ENCODE measurements at places on chromosomes 2 and 18.

GRCh38 chr2:54895730-54896129 is 154.5 kb downstream of the RTN4 start:
- no peak for DNase-seq

DNA sequence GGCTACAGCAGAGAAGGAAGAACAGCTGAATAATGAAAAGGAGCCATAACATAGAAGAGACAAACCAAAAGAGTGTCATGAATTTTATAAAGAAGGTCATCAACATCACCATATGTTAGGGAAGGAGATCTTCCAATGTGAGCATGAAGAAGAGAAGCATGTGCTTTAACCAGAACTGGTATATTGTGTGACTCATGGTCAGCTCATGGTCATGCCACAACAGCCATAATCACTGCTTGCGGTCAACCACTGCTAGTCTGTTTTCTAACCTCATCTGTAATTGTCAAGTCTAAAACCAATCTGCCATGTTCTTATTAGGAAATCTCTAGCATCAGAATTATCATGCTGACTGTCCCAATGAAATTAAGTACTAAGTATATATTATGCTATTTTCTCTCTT is 204.1 kb upstream of the VRK2 start:
- no peak for DNase-seq

DNA sequence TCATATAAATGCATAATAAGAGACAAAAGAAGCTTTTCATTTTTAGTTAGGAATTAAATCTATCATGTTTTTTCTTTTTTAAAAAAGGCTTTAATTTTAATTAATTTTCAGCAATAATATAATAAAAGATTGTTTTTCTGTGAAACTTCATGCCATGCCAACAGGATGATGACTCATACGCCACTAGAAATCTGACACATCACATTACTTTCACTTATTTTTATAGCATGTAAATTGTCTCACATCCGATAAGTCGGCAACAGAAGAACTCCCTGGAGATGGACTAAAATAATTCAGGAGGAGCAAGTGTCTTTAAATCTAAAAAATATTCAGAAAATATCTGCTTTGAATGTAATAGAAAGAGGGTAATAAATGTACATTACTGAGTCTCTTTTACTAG is 1024.2 kb upstream of the ACVR2A start:
- DNase-seq, result no peak

DNA sequence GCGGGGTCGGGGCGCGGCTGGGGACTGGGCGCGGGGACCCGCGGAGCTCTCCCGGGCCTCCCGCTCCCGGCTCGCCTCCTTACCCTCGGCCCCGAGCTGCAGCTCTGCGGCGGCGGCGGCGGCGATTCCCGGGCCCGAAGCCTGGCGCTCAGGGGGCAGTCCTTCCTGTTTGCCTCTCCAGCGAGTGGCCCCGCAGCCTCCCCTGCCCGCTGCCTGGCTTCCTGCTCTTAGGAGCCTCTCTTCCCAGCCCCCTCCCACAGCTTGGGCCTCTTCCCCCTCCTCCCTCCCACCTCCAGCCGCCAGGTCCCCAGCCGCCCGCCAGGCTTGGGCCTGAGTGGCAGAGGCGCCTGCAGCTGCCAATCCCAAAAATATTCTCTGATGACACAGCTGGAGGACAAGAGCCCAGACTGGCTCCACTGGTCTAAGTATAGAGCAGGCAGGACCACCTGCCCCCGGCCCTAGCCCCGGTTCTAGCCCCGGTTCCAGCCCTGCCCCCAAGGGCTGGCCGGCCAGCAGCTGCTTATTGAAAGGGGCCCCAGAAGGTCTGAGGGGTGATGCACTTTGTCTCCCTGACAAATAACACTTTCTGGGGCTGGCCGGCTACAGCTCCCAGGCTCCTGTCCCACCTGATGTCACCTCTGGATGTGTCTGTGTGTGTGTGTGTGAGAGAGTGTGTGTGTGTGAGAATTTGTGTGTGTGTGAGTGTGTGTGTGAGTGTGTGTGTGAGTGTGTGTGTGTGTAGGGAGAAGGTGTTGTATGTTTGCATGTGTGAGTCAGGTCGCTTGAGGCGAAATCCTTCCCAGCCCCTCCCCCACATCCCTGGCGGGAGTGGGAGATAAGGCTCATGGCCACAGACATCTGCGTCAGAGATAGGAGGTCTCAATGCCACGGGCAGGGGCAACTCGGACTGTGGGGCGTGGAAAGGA is at the start of gene OBSL1:
OBSL1 (minus strand) TSS at position 229 of the 926 bp plus-strand sequence. CDS start 307 bp downstream, outside the sequence.
- DNase-seq, result peak; percentile 92

DNA sequence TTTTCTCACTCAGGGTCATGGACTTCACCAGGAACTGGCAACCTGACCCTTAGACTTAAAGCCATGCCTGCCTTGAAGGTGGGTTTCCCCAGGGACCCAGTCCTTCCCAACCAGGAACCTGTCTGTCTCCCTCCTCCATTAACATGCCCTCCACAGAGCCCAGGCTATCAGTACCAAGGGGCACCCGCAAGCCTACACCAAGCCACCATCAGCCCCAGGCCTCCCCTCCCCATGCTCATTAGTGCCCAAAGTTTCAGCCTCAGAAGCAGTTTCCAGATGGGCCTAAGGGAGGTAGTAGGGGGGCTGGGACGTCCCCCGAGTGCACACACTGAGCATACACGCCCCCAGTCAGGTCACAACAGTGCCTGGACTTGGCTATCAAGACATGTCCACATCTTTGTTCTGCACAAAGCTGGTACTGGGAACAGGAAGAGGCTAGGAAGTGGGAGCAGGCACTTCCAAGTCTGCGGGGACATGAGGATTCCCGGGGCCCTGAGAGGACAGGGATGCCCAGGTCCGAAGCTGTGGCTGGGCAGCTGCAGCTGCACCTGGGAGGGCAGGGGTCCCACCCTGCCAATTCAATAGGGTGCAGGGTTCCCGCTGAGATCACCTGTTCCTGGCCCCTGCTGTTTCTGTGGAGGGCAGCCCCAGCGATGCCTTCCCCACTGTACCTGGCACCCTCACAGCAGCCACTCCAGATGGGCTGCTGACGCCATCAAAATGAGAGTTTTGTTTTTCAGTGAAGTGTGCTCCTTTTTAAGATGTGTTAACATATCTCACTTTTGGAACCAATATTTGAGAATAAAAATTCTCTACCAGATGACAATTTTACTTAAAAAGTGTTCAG is 731.4 kb downstream of the NR4A2 start:
- DNase-seq, result no peak

- no peak for DNase-seq
Measured at GRCh38 chr18:3692113-3692621, 242.2 kb downstream of the TGIF1 start.

GRCh38 chr18:75127143-75128021 is 81.6 kb downstream of the PTGR3 start:
- DNase-seq, result no peak

DNA sequence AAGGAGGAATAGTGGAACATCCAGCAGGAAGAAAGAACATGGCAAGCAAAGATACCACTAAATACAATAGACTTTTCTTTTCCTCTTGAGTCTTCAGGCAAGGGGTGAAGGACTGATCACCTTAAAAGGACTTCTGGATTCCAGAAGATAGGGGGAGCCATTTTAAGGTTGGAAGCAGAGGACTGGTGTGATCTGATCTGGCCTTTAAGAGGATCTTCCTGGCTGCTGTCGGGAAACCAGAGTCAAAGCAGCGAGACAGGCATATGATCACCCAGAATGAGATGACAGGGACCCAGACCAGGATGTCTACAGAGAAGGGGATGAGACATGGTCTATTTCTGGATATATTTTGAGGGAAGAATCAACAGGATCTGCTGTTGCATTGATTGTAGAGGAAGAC is 558.0 kb downstream of the STK39 start:
- no peak for DNase-seq

- no peak for DNase-seq
Measured at GRCh38 chr2:48914477-48915089, 159.1 kb upstream of the LHCGR start.

DNA sequence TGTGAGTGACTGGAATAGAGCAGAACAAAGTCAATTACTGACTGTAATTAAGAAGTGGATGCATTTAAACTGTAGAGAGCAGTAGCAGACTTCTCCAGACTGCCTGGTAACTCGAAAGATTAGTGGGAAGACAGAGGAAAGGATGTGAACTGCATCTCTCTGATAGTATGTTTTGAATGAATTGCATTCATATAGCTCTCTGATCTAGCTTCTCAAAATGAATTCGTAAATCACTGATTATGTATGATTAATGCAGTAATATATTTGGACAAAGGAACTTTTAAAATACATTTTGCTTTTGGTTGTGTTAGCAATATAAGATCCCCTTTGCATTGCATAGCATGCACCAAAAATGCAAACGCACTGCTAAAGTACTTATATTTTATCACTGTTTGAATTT is 304.0 kb downstream of the ARHGAP15 start:
- no peak for DNase-seq

DNA sequence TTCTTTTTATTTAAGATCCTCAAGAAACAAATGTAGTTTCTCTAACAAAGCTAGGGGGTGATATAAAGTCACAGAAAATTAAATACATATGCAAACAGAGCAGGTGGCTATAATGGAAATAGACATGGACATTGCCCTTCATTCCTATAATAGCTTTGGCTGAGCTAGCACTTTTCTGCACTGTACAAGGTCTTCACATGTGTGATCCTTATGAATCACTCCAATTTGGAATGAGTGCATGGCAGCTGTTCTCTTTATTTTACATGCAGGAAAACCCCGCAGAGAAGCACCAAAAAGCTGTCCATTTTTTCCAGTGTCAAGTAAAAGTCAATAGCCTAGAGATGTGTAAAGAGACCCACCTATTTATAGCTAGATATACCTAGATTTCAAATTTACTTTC is 747.4 kb upstream of the SLC8A1 start:
- DNase-seq, result no peak

DNA sequence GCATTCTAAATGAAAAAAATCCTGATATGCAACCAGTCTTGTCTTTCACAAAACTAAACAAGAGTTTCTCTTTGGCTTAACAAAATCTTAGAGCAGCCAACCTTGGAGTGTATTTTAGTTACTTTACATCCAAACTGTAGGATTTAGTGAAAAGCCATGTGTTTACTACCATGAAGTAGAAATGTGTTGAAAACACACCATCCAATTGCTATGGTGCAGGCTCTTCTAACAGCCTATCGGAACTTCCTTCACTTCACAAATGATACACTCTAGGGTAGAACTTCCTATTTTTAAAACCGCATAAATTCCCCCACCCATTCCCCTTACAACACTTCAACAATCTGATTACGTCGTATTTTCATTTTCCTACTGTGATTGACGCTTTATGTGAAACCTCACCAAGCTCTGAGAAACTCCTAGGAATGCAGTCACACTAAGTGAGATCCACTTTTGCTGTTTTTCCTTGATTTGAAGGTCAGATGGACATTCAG is 74.4 kb upstream of the MAP4K4 start:
- DNase-seq, result no peak

- DNase-seq, result peak; percentile 20
Measured at GRCh38 chr18:44850001-44850400, 169.3 kb downstream of the SETBP1 start.

DNA sequence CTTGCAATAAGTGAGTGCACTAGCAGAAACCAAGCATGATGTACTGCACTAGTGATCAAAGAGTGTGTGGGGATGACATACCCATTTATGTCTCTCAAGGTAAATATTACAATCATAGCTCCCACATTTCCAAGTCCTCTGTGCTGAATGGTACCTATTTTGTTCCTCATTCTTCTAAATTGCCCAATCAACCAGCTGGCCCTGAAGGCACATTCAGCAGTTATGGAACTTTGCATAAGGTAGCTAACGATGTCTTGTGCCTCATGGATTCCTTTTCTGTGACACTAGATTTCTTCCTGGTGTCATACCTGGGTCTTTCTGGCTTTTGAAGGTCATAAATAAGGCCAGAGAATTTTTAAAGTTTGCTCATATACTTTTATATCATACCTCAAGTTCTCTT is 963.0 kb downstream of the SLC4A3 start:
- DNase-seq, result no peak

- no peak for DNase-seq
Measured at GRCh38 chr2:128738446-128739110, 419.9 kb upstream of the HS6ST1 start.

DNA sequence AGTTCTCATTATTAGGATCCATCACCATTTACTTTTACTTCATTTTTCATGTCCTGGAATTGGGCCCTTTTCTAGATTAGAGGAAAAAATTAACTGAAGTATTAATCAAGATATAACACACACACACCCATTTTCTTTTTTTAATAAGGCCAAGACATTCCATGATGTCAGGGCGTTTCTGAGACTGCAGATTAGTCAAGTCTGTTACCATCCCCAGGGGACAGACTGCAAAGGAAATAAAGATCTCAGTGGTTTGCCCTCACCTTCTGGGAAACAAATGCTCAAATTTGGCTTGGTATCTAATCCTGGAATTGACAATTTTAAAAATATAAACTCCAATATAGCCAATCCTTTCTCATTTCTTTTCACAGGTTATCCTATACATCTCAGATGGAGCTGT is 27.4 kb downstream of the RMP24 start:
- DNase-seq, result no peak

DNA sequence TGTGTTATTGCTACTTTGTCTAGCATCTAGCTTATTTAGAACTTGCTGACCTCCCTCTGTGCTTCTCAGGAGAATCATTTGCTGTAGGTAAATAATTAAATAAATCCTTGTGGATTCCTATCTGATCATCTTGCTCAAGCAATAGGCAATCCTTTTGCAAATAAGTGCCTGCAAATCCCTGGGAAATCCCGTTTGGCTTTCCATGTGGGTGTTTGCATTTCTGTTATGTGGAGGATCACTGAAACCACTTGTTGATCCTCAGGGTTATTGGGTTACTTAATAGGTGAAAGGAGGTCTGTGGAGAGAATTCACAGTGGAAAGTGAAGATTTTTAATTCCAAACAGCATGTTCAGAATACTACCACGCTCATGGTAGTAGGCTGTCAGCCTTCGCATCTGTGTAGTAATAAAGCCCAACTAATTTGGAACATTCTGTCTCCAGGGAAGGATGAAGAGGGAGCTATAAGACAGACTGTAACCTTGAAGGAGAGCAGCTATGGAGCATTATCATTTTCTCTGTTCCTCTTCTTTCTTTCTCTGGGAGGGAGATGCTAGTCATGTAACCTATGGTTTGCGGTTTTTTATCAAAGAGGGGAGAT is 72.5 kb downstream of the GULP1 start:
- no peak for DNase-seq

GRCh38 chr2:190343089-190343535 is 277 bp upstream of the INPP1 start:
- DNase-seq, result no peak

GRCh38 chr18:13382366-13382953 is 163.9 kb downstream of the LDLRAD4 start:
- peak; percentile 74 for DNase-seq

GRCh38 chr2:79771493-79771892 is 258.6 kb downstream of the CTNNA2 start:
- no peak for DNase-seq

- no peak for DNase-seq
Measured at GRCh38 chr2:101524806-101525430, 50.0 kb upstream of the RFX8 start.

DNA sequence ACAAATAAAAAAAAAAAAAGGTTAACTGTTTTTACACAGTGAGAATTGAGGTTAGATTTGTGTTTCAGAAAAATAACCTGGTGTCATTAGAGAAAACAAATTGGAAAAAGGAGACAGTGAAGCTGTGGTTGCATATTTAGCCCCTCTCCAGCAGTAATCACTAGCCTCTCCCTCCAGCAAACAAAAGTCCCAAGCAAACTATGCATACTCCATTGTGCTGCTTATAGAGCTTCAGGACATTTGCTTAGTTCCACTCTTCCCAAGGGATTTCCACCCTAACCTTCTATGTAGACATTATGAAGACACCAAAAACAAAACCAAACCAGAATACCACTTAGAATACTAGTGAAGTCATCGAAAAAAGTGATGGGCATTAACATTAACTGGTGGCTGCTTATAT is 534.2 kb upstream of the CDH2 start:
- no peak for DNase-seq

Data from right forelimb (tissue), 1 donor.